ENCODE measurements at places on chromosomes 4 and X. TPM values are rescaled to one million over a fixed set of nuclear protein-coding genes. Genes with fewer than 3 reads are reported as not detected.
A peak's percentile ranks its signal among the peaks of the same experiment; 100 is the strongest.

Gene FRAS1
- total RNA-seq = 5.1 TPM

Gene DRD5
- not detected for total RNA-seq

DNA sequence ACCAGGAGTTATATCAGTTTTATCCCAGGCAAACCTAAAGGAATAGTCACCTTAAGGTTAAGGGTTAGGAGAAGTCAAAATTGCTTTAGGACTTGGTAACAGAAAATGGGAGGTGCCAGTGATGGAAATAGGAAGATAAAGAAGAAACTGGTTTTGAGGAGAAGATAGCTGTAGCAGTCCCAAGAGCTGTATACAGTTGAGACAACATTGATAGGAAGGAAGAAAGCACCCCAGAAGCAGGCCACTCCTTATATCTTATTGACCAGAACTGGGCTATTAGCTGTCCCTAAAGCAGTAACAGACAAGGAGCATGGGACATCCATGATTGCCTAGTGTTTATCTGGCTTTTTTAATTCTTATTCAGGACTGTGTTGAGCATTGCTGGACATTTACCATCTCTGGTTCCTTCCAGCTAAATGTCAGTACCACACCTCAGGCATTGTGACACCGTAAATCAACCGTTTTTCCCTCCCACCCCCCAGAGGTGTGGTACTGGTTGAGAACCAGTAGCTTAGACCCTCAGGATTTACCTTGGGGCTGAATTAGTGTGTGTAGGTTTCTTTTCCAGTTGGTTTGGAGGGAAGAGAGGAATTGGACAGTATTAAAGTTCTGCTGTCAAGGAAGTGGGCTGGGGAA is 2.0 kb upstream of the PGRMC2 start:
- peaks cover 4% of the 10 kb centered on the region for H3K4me1 ChIP-seq
- no peak overlapping the region for H3K4me3 ChIP-seq
- no peaks in the 10 kb centered on the region for H3K27me3 ChIP-seq
- H3K36me3 ChIP-seq = no peaks in the 10 kb centered on the region
- no peak for DNase-seq

DNA sequence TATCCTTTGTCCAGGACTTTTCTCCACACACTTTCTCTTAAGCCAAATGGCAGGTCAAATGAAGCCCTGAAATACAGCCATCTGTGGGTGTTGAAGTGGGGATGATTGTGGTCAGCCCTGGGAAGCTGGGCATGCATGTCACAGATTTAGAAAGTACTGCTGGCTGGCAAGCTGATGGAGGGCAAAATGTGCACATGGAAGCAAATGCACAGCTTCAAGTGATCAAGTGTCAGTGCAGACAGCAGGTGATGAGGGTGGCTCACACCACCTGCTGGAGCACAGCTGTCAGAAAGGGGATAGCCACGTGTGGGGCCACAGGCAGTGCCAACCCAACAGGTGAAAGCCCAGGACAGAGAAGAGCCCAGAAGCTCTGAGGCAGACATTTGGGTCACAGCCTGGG is 40.3 kb upstream of the ATXN3L start:
- no peaks in the 10 kb centered on the region for H3K4me1 ChIP-seq
- H3K36me3 ChIP-seq = no peaks in the 10 kb centered on the region
- no peaks in the 10 kb centered on the region for H3K27me3 ChIP-seq
- DNase-seq = no peak
- H3K27ac ChIP-seq = no peak overlapping the region

DNA sequence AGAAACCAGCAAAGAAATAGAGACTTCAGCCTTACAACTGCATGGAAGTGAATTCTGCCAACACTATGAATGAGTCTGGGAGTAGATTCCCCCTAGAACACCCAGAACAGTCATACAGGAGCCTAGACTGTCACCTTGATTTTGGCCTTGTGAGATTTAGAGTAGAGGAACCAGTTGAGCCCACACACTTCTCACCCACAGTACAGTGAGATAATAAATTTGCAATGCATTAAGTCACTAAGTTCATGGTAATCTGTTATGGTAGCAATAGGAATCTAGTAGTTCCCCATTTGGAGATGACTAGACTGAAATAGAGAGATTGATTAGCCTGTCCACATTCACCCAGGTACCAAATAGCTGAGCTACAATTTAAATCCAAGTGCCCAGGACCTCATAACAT is 59.0 kb downstream of the FAM13A start:
- DNase-seq = no peak
- H3K4me1 ChIP-seq = no peaks in the 10 kb centered on the region
- no peak overlapping the region for H3K27ac ChIP-seq

DNA sequence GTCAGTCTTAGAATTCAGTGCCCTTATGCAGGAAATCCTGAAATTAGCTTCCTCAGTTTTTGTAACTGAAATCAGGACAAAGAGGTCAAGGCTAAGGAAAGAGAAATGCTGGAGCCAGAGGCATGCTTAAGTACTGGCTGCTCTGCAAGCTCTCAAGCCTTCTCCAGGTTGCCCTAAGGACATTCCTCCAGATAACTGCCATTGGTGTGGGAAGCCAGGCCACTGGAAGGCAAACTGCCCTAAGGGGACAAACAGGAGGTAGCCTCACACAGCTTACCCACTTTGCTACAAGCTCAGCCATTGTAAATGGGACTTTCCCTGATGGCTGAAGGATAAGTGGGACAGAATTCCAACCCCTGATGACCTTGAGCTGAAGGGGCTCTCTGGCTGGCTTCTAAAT is 606.9 kb upstream of the PCDH10 start:
- H3K27me3 ChIP-seq = no peaks in the 10 kb centered on the region
- no peaks in the 10 kb centered on the region for H3K4me1 ChIP-seq
- no peak for DNase-seq
- no peak overlapping the region for H3K4me3 ChIP-seq
- H3K36me3 ChIP-seq = no peaks in the 10 kb centered on the region
- H3K27ac ChIP-seq = no peak overlapping the region

DNA sequence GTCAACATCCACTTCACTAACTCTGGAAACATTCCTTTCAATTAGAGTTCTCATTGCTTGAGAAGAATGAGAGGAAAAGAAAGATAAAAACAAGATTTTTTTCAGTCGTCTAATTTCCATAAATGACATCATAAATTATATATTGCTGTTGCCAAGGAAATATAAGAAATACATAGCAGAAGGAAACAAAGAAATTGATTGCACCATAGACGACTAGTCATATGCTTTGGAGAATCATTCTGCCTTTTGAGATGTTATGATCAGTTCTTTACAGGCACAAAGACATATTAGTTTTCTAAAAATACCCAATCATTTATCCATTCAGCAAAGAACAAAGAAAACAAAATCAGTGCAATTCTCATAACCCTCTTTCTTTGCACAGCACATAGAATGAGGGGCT is 672 bp upstream of the C1QTNF7 start:
- H3K27ac ChIP-seq = no peak overlapping the region
- H3K36me3 ChIP-seq = no peaks in the 10 kb centered on the region
- no peaks in the 10 kb centered on the region for H3K27me3 ChIP-seq
- H3K4me3 ChIP-seq = no peak overlapping the region

GRCh38 chrX:906586-906985 is 276.0 kb downstream of the SHOX start:
- H3K4me1 ChIP-seq = peaks cover 7% of the 10 kb centered on the region
- H3K4me3 ChIP-seq = no peak overlapping the region
- no peaks in the 10 kb centered on the region for H3K27me3 ChIP-seq
- DNase-seq = no peak
- H3K27ac ChIP-seq = no peak overlapping the region

DNA sequence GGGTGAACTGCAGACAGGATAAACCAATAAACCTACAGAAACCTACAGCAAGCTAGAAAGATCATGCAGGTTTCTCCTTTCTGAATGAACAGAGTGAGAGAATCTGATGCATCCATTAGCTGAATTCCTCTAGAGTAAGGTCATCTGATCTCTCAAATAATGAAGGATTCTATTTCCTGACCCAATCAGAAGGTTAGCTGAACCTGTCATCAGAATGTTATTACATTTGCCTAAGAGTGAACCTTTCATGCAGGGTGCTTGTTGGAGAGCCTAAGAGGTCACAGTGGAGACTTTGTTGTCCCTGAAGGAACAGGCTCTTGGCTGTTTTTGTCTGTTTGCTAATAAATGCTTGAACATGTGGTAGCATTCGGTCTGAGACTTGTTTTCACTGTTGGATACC is 24.0 kb downstream of the MEPE start:
- H3K4me3 ChIP-seq = no peak overlapping the region
- DNase-seq = no peak
- no peaks in the 10 kb centered on the region for H3K4me1 ChIP-seq
- H3K27me3 ChIP-seq = no peaks in the 10 kb centered on the region
- H3K27ac ChIP-seq = no peak overlapping the region

GRCh38 chr4:85039526-85039925 is 73.0 kb upstream of the WDFY3 start:
- no peak overlapping the region for H3K4me3 ChIP-seq
- no peaks in the 10 kb centered on the region for H3K36me3 ChIP-seq
- DNase-seq = peak; percentile 64

DNA sequence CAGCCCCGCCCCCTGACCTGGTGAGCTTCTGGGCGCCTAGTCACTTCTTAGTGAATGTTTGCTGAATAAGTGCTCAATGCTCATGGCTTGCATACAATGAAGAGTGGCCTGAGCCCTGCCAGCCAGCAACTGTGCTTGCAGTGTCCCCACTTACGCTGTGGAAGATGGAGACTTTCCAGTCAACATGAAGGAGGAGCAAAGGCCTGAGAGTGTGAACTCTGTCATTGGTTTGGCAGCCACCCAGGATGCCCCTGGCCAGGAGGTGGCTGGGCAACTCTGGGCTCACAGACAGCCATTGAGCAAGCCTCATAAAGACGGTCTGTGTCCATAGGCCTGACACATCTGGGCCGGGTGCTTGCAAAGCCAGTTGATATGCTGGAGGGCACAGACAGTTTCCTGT is 72.1 kb upstream of the MAMLD1 start:
- H3K36me3 ChIP-seq = no peaks in the 10 kb centered on the region
- no peaks in the 10 kb centered on the region for H3K27me3 ChIP-seq
- no peak for DNase-seq
- H3K4me3 ChIP-seq = no peak overlapping the region
- no peaks in the 10 kb centered on the region for H3K4me1 ChIP-seq

DNA sequence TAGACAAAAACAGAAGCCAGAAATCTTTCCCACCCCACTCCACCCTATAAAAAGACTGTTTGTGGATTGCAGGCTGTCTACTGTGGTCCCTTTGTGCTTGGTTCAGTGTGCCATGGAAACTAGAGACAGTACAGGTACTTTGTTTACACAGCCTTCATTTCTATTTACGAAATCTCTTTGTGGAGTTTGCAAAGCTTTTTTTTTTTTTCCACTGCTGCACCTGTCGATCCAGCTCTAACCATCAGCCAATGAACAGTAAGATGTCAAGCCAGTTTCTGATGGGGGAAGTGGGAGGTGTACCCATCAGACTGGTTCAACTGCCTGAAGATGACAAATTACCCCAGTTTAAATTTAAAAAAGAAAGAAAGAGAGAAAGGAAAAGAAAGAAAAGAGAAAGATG is 20.2 kb upstream of the LRBA start:
- H3K4me3 ChIP-seq = no peak overlapping the region
- DNase-seq = no peak
- H3K27me3 ChIP-seq = no peaks in the 10 kb centered on the region
- peaks cover 7% of the 10 kb centered on the region for H3K4me1 ChIP-seq
